ENCODE measurements at places on chromosomes 4 and X.

GRCh38 chr4:991451-992296 lies 1.5 kb downstream of the SLC26A1 start:
- DNase-seq = no peak

GRCh38 chr4:9608300-9608699 lies 164.1 kb downstream of the DEFB131A start:
- no peak for DNase-seq

DNA sequence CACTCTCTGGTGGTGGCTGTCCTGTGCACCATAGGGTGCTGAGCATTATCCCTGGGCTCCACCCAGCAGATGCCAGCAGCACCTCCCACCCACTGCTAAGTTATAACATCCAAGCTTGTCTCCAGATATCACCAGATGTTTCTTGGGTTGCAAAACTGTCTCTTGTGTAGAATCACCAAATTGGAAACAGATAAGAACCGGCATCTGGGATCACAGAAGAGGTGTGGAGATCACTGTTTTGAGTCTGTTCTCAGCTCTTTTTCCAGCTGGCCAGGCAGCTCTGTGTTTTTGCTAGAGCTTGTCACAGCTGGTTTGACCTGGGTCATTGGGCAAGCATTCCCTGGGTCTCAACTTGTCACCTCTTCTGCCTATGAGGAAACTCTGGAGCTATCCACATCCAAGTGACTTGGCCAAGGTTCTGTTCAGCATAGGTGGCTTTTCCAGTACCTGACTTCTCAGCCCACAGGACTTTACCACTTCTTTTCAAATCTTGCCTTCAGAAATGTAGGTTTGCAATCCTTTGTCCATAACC lies 15.3 kb upstream of the PUDP start:
- no peak for DNase-seq

GRCh38 chr4:32841217-32841616 lies 2121.0 kb downstream of the PCDH7 start:
- DNase-seq = no peak

DNA sequence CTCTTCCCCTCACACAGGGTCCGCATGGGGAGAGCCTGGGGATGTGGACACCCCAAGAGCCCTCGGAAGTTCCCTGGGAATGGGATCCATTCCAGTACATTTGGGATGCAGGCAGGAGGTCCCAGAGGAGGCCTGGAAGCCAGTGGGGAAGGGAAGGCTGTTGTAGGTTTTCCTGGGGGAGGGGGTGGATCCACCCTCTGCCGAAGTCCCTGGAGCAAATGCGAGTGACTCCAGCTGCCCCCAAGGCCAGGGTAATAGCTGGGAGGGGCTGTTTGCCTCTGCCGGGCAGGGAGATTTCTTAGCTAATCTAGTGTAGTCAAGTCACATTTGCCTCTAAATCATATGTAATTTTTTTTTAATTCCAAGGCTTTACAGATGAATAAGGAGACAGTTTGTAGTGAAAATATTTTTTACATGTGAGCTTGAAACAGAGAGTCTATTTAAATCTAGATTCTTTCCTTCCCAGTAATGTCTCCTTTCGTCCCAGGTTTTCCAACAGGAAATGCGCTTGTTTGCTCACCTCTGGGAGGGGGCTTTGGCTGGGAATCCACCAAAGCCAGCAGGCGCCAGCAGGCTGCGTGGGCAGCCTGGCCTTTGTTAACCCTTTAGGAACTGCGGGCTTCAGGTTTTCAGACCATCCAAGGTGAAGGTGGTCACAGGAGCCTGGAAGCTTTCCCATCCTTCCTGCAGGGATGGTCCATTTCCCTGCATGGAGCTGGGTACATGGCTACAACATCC lies 26.8 kb downstream of the SH3TC1 start:
- DNase-seq = no peak

DNA sequence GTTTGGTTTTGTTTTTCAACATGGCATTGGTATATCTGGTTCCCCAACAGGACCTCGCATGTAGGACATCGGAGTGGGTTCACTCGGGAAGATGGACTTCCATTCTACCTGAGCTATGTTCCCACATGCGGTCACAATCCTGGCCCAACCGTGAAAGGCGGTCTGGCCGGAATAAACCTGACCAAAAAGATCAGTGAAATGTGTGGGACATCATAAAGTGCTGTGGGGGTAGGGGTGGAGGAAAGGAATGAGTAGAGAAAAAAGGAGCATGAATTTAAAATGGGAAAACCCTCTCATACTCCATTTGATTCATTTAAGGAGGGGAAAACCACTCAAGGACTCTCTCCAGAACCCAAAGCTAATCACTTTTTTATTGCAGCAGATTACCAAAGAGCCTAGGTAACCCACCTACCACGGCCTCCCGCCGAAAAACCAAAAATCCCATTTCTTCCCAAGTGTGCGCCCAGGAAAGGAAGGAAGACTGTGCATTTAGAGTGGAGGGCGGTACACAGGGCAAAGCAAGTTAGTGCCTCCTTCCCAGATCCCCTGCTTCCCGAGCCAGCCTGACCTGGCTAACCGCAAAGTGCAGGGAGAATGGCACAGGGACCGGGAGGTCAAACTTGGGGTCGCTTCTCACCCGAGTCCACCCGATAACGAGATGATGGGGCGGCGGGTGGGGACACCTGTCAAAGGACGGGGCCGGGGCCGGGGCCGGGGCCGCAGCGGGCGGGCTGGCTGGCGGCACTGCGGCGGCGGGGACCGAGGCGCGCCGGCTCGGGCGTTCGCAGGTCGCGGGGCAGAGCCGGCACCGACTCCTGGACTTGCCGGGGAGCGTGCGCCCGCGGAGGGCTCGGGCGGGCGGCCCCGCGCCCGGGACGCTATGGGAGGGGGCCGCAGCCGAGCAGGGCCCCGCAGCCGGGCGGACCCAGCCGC lies 669 bp downstream of the TMEM150C start:
- DNase-seq = no peak

GRCh38 chrX:14837155-14837554 lies 35.7 kb downstream of the FANCB start:
- DNase-seq = no peak

DNA sequence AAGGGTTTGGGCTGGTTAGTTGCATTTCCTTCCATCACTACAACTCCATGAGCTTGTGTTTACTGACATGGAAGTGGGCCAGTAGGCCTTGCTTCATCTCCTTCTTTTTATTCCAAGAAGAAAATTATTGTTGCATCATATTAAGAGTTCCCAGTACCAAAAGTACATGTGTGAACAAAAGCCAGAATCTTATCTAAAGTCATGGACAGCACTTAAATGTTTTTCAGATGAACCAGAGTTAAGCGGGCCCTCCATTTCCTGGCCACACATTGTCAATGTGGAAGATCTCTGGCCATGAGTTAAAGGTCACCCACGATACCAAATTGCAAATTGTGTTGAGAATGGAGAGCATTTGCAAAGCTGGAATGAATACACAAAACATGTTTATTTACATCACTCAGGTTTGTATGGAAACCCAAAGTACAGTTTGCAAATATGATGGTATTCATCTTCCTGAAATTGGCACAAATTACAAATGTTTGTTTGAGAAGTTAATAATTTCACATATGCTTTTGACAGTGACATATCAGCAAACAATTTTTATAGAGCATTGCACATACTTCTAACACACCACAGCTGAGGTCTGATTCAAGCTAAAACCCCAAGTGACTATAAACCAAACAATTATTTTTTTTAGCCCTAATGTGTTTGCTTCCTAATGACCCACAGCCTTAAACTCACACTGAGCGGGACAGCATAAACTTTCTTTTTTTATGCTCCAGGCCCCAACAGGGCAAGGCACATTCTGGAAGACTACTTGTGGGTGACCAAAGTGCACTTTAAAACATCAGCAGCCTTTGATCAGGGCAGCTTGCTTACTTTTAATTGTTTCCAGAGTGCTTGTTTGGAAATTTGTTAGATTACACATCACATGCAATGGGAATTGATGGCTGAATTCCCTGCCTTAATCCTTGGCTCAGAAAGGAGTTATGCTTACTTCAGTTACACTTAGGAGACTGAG lies 502.9 kb upstream of the SLIT2 start:
- peak; percentile 50 for DNase-seq

- no peak for DNase-seq
Observed at GRCh38 chrX:26925088-26925487, 538.1 kb downstream of the PPP4R3C start.

- DNase-seq = no peak
Observed at GRCh38 chr4:165905405-165906027, 32.5 kb downstream of the TLL1 start.

DNA sequence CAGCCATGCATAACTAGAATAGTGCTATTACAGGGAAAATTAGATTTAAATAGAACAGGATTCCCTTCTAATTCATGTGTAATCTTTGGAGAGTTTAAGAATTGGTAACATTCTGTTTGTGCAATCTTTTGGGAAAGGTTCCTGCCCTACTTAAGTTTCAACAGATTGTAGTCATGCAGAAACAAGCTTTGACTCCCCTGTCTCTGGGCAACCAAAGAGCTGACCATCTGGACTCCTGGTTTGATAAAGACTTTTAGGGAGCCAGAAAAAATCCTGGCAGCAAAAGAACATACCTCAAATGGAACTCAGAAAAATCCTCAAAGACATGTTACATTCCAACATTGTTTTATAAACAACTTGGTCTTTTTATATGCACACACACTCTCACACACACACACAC lies 191.1 kb upstream of the NEIL3 start:
- peak; percentile 69 for DNase-seq

DNA sequence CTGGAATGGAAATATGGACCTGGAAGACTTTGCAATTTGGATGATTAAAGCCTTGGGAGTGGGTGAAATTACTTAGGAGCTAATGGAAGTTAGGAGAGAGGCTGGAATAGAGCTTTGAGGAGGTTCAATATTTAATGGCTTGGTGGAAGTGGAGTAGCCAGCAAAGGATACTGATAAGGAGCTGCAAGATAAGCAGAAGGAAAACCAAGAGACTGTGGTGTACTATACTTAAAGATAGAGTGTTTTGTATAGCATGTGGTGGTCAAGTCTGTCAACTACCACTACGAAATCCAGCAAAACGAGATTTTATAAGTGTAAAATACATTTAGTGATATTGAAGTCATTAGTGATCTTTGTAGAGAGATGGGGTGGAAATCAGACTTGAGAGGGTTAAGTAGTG lies 54.0 kb upstream of the TMLHE start:
- DNase-seq = no peak

DNA sequence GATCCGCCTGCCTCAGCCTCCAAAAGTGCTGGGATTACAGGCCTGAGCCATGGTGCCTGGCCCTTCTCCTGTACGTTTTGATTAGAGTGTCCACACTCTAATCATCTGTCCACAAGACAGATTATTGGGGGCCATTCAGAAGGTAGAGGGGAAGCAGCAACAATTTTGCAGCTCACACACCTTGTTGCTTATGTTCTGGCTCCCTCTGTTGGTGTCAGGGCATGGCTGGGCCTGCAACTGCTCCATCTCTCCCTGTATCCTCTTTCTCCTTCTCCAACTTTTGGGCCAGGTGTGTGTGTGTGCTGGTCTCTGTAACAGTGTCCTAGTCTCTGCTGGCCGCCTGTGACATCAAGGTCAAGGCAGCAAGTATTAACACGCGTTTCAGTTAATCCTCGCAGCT lies 125.5 kb upstream of the MBNL3 start:
- no peak for DNase-seq

DNA sequence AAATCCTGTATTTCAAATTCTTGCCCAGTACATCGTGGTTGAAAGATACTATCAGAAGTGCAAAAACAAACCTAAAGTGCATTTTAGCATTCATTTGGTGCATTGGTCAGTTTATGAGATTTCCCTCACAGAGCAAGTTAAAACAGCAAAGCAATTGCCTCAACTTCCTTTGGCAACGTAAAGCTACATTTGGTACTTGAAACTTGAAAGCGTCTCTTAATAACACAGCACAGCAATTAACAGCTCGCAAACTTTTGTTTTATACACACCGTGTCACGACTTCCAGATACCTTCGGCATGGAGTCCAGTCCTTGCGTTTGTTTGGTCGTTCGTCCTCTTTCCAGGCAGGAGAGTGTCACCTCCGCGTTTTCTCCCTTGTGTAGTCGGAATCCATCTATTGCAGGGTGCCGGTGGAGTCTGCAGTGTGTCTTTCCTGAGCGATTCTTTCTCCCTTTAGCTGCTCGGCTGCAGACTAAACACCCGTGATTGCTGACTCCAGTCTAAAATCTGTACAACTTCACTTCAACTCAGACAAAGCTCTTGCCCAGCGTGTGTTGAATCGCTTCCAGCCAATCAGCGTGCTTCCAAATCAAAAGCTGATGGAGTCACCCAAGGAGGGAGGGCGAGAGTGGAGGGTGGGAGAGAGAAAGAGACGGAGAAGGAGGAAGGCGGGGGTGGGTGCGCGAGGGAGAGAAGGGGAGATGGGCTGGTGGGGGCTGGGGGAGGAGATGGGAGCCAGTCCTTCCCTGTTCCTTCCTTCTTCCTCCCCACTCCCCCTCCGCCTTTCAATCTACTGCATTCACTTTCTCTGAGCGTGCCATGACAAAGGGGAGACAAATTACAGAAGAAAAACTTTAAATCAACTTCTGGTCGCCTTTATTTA lies at the start of gene PCDH18:
PCDH18 (minus strand) TSS at position 509 of the 883 bp plus-strand sequence; CDS start at position 103, 406 bp downstream.
- DNase-seq = peak; percentile 100

GRCh38 chr4:86034616-86035015 lies 325.2 kb downstream of the MAPK10 start:
- DNase-seq = no peak

GRCh38 chrX:40156470-40157227 lies 58.9 kb upstream of the BCOR start:
- no peak for DNase-seq

DNA sequence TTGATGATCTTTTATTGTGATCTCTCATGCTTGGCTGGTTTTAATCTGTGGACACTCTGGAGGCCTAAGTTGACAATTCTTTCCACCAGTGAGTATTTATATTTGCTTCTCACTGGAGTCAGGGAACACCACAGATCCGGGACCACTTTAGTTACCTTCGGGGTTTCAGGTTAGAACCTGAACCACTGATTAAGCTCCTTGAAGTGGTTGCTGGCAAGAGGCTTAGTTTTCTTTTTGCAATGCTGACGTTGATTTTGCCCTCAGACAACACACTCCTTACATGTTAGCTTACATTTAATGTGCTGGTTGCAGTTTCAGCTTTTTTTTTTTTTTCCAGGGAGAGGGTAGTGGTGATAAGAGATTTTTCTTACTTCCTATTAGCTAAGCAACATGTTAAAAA lies 10.5 kb upstream of the ZNF330 start:
- DNase-seq = no peak

DNA sequence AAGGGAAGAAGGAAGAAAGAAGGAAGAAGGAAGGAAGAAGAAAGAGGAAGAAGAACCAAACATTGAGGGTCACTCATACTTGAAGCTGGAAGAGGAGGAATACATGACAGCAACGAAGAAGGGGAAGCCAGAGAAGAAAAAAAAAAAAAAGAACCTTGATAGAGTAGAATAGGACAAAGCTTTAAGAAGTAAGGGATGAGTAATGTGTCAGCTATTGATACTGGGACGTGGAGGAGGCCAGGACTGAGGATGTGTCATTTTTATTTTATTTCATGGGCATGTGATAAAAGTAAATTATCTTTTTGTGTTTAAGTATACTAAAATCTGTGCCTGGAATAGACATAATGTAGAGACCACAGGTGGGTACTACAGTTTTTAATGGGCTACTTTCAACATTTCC lies 6.4 kb downstream of the EDA2R start:
- DNase-seq = no peak

GRCh38 chr4:119103263-119103662 lies 32.4 kb upstream of the MYOZ2 start:
- peak; percentile 96 for DNase-seq

All from HFF-Myc (cell line).